ENCODE measurements at places on chromosomes 6 and 20. TPM values are rescaled to one million over a fixed set of nuclear protein-coding genes. Genes with fewer than 3 reads are reported as not detected.

The C4B gene
- 4.8 TPM for total RNA-seq

The AGER gene
- 0.13 TPM for total RNA-seq

The HMGN3 gene
- total RNA-seq: 137 TPM

The GTF3C6 gene
- 77.3 TPM for total RNA-seq

The GPR6 gene
- not detected for total RNA-seq

The LPA gene
- total RNA-seq: not detected

The BNIP5 gene
- total RNA-seq: not detected

The GSTA1 gene
- total RNA-seq: not detected

The ADGRB3 gene
- total RNA-seq: 1.4 TPM

The C20orf141 gene
- total RNA-seq: not detected

The ESR1 gene
- 3.9 TPM for total RNA-seq

The GABBR1 gene
- 11.4 TPM for total RNA-seq

The BTN1A1 gene
- total RNA-seq: under 0.01 TPM

The RBPJL gene
- total RNA-seq: not detected

The OPRL1 gene
- total RNA-seq: 1.4 TPM

The SDCBP2 gene
- total RNA-seq: 2.1 TPM

The BCAS4 gene
- 12.2 TPM for total RNA-seq

The AK9 gene
- total RNA-seq: 8.5 TPM

The CPXM1 gene
- under 0.01 TPM for total RNA-seq

The UBD gene
- total RNA-seq: not detected

All from aortic smooth muscle cell (primary cell).